LHCN-M2 (cell line): ENCODE measurements at places on chromosomes 13 and 19.

- DNase-seq, result peak; percentile 68
These were observed 168.4 kb upstream of the STARD13 start for GRCh38 chr13:33453936-33454335.

DNA sequence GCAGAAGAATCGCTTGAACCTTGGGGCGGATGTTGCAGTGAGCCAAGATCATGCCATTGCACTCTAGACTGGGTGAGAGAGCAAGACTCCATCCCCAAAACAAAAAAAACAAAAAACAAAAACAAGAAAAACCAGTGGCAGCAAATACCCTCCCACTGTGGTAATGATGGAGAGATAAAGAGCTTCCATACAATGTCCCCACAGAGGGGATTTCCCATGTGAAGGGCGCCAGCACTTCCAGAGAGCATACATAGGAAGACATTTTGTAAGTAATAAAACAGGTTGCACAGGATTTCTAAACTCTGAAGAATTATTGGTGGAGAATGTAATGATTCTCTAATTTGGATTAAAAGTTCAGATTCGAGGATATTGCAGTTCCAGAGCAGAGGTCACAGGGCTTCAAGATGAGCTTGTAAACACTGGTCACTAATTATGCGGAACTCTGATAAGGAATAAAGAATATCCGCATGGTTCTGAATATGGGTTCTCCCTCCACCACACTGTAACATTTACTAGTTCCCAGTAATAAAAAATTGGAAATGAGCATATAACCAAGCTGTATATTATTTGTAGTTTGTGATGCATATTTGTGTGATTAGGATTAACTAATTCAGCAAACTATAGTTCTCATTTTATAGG, 290.1 kb upstream of the SLC10A2 start:
- DNase-seq, result no peak

DNA sequence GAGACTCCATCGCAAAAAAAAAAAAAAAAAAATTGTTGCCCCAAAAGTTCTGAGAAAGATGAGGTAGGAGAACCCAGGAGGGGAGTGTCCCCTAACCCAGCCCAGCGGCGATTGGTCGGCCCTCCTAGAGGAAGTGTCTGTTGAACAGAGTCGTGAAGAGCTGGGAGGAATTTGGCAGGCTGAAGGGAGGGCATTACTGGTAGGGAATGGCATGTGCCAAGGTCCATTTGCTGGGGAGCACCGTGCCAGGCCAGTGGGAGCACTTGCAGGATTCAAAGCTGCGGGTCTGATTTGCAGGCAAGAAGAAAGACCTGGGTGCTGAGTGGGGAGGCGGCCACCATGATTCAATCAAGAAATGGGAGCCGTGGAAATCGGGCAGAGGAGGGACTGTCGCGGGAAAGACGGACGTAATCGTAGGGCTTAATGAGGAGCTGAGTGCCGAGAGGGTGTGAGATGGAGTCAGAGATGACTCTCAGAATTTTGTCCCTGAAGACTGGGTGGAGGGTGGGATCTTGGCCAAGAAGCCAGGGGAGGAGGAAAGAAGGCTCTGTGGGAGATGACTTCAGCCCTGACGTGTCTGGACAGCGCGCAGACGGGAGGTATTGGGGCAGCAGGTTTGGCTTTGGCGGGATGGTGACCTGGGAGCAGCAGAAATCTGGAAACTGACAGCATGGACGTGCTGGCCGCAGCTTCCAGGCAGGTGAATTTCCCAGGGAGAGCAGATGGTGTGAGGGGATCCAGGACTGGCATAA, 15.4 kb downstream of the CERS4 start:
- DNase-seq, result no peak

DNA sequence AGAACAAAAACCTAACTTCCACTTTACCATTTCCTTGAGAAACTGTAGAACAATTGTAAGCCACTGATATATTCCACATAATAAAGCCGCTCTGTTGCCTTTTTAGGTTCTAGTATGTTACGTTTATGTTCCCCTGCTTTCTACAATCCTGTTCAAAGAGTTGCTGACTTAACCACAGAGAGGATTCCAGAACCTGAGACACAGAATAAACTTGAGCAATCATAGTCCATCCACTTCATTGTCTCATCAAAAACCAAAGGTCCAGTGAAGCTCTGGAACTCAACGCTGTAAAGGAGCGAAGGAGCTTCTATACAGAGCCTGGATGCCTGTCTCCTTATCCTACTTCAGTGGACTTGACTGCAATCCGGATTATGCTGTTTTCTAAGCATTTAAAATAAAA, 4.6 kb downstream of the STARD13 start:
- peak; percentile 49 for DNase-seq
